ENCODE measurements at places on chromosomes 4 and X. TPM values are rescaled to one million over a fixed set of nuclear protein-coding genes. Genes with fewer than 3 reads are reported as not detected.

ARMCX1 gene
- 37.9 TPM for total RNA-seq

DNA sequence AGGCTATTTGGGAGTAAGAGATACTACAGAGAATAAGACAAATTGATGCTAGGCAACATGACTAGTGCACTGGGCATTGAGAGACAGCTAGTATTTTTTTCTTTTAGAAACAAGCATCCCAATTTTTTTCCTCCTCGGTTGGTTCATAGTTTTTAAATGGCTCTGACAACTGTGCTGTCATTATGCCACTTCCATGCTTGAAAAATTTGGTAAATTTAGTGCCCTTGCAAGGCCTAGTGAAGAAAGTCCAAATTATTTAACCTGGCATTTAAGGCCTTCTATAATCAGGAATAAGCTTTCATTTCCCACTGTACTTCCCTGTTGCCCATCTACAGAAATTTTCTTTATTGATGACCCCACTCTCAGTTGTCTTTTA lies 15.8 kb downstream of the VSIG4 start:
- no peak overlapping the region for H3K27ac ChIP-seq
- DNase-seq, result no peak
- H3K27me3 ChIP-seq, result no peaks in the 10 kb centered on the region
- H3K36me3 ChIP-seq, result no peaks in the 10 kb centered on the region
- no peak overlapping the region for H3K4me3 ChIP-seq
- H3K4me1 ChIP-seq, result no peaks in the 10 kb centered on the region

GRCh38 chr4:118348886-118349285 lies 3.9 kb downstream of the PRSS12 start:
- no peaks in the 10 kb centered on the region for H3K36me3 ChIP-seq
- no peak overlapping the region for H3K4me3 ChIP-seq
- H3K4me1 ChIP-seq, result peaks cover 19% of the 10 kb centered on the region
- H3K27me3 ChIP-seq, result peaks cover 19% of the 10 kb centered on the region

LINC00632 gene
- total RNA-seq, result 12.6 TPM

EVC gene
- 46.1 TPM for total RNA-seq

DNA sequence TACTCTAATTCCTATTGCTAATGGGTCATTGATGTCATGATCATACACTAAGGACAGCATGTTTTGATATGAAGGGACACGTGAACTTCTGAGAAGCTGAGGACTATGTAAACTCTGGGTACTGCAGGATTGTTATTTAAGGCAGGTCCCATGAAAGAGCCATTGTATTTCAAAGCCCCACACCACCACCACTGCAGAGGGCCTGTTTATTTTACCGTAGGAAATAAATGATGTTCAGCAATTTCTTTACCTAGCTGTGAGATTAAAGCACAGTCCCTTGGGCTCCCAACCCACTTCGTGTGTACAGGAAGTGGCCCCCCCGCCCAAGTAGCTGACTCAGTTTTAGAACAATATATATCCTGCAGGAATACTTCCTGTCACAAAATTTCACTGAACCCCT lies 89.8 kb upstream of the ACSL4 start:
- no peaks in the 10 kb centered on the region for H3K4me1 ChIP-seq
- no peaks in the 10 kb centered on the region for H3K36me3 ChIP-seq
- H3K27ac ChIP-seq, result no peak overlapping the region
- no peak overlapping the region for H3K4me3 ChIP-seq

SULT1E1 gene
- not detected for total RNA-seq

UGT2B10 gene
- total RNA-seq, result not detected

DNA sequence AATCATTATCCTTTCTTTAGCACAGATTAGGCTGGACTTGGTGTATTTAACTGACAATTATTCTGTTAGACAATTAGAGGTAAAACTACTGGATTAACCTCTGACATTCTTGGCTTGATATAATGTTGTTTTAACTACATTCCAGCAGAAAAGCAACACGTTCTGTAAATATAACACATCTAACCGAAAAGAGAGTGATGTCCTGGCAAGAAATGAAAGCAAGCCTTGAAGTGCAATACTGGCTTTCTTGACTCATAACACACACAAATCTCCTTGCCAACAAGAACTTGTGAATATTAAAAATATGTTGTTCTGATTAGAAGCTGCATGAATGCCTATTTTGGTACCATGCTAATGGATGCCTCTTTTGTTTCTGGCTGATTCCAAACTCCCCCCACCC lies 76.4 kb downstream of the EFHC2 start:
- H3K4me3 ChIP-seq, result no peak overlapping the region
- DNase-seq, result no peak
- H3K4me1 ChIP-seq, result peaks cover 8% of the 10 kb centered on the region
- H3K27me3 ChIP-seq, result no peaks in the 10 kb centered on the region

DNA sequence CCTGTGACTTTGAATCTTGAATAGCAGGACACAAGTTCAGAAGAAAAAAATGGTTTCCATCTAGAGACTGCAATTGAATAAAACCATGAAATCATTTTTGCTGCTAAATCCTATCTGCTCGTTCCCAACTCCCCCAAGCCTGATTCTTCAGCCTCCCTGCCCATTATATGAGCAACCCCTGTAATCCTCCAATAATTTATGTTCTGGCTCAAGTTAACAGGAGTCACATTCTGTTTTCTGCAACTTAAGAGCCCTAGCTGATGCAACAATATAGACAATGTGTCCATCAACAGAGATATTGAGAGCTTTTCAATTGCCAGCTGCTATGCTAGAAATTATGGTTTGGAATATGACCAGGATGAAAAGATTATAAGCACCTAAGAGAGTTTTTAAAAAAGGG lies 84.1 kb downstream of the LDB2 start:
- H3K27ac ChIP-seq, result no peak overlapping the region
- H3K4me1 ChIP-seq, result no peaks in the 10 kb centered on the region
- no peaks in the 10 kb centered on the region for H3K36me3 ChIP-seq
- H3K27me3 ChIP-seq, result no peaks in the 10 kb centered on the region

GRCh38 chr4:174600391-174600790 lies 78.1 kb upstream of the HPGD start:
- DNase-seq, result no peak
- no peak overlapping the region for H3K4me3 ChIP-seq

TMPRSS11F gene
- total RNA-seq, result not detected

F11 gene
- not detected for total RNA-seq

Data from esophagus muscularis mucosa (tissue), 4 donors.